GM23248 (cell line): ENCODE measurements at places on chromosomes 5 and 9.

GRCh38 chr5:137190441-137190840, 308.7 kb downstream of the SPOCK1 start:
- peak; percentile 73 for DNase-seq

DNA sequence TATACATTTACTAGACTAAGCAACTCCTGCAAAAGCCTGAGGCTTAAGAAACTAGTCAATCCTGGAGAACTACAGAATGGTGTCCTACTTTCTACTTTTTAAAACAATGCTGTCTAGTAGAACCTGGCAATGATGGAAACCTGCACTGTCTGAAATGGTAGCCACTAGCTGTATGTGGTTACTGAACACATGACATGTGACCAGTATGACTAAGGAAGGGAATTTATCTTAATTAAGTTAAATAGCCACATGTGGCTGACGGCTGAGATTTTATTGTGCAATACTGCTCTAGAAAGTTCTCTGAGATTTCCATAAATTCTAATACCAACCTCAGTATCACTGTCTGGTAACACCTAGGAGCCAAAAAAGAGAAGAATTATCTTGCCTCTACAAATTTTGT, 44.9 kb upstream of the RAPGEF6 start:
- peak; percentile 82 for DNase-seq

DNA sequence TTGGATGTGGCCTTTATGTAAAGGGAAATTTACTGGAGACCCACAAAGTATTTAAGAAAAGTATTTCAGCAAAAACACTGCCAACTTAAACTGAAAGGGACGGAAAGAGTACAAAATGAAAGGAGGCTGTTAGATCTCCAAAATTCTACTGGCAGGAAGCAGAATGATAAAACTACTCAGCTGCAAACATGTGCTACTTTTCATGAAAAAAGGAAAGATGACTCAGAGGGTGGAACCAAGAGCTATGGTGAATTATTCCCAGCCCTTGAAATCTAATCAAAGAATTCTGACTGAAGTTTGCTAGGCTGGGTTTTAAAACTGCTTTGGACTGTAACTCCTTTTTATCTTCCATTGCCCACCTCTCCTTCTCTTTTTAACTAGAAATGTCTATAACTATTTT, 58.6 kb upstream of the ZBED3 start:
- DNase-seq, result peak; percentile 84

- DNase-seq, result peak; percentile 86
These were observed 368 bp upstream of the CCDC180 start for GRCh38 chr9:97307091-97307490.

- DNase-seq, result peak; percentile 82
These were observed 30.4 kb downstream of the JADE2 start for GRCh38 chr5:134555890-134556311.

GRCh38 chr9:116152941-116153764, 438 bp upstream of the PAPPA start:
- peak; percentile 88 for DNase-seq
